Kidney tubule cell (primary cell): ENCODE measurements at places on chromosomes 5 and 9.

DNA sequence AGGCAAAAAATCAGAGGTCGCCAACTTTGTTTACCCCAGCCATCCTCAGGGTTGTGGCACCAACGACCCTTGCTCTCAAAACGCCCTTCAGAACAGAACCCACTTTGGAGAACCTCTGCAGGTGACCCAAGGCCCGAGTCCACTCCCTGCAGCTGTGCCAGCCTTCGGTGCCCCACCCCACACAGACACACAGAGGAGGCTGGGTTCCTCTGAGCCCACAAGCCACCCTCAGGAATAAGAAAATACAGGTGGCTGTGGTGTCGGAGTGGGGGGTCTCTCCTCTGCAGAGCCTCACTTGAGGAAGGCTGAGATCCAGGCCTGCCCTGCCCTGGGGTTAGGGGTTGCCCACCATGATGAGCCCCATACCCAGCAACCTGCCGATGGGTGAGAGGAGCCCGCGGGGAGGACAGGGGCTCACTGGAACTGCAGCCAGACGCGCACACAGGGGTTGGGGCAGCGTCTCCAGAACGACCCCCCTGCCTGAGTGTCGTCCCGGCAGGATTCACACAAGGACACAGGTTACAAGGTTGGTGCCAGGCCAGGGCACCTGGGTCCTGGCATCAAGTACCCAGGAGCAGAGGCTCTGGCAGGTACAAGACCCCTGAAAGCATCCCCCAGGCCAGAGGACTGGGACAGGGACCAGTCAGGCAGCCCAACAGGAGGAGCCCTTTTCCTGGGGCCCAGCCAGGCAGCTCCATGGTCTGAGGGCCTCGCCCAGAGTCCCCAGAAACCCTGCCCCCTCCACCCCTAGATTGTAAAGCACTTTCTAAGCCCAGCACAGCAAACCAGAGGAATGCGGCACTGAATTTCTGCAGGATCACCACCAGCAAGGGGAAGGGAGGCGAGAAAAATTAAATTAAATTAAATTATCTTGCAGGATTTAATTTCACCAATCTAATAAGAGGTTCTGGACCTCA is 40.0 kb downstream of the NACC2 start:
- DNase-seq = no peak

- DNase-seq = no peak
Measured at GRCh38 chr5:2093859-2094615, 211.3 kb upstream of the IRX4 start.

GRCh38 chr5:163910226-163910625 is 404.8 kb downstream of the MAT2B start:
- DNase-seq = no peak

DNA sequence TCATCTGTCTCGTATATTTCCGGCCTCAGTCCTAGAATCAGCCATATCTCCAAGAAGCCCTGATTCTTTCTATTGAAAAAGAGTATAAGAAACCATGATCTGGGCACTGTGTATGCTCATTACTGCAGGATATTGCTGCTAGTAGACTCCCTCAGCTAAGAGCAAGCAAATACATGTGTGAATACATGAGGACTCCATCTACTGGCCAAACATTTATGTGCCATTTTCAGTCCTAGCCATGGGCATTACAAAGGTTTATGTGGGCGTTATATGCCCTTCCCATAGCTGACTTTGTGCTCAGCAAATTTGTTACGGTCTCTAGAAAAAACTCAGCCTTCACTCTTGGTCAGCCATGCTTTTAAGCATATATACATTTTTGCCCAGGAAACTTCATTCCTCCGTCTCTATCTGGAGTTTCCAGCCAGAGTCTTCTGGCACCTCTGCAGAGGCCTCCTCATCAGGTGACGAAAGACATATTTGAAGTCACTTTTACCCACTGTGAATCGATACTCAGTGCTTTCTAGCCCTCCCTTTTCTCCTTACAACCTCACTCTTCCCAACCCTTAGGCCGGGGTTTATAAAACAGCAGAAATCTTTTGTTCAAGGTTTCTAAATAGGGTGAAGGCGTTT is 1495.6 kb upstream of the CDH6 start:
- DNase-seq = peak; percentile 1

DNA sequence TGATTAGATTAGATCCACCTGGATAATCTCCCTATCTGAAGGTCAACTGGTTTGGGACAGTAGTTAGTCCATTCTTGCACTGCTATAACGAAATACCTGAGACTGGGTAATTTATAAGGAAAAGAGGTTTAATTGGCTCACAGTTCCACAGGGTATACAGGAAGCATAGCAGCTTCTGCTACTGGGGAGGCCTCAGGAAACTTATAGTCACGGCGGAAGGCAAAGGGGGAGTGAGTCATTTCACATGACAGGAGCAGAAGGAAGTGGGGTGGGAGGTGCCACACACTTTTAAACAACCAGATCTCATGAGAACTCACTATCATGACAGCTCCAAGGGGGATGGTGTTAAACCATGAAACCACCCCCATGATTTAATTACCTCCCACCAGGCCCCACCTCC is 9.9 kb downstream of the C9orf40 start:
- peak; percentile 61 for DNase-seq
